T-helper 2 cell (primary cell): ENCODE measurements at places on chromosomes 2 and 18.

DNA sequence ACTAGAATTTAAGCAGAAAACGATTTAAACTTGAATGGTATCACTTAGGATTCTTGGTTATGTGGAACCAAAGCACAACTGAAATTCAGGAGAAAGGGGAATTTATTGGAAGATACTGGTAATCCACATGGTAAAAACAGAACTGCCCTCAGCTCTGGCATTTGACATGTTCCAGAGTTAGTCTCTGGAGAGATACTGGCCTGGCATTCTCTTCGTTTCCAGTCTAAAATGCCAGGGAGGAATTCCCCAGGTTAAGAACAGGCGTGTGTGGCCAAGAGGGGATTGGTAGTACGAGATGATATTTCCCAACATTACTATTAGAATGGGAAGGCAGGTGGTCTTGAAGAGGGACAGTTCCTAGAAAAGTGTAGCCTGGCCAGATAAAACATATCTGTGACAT, 68.5 kb upstream of the TXNDC2 start:
- no peak for DNase-seq

DNA sequence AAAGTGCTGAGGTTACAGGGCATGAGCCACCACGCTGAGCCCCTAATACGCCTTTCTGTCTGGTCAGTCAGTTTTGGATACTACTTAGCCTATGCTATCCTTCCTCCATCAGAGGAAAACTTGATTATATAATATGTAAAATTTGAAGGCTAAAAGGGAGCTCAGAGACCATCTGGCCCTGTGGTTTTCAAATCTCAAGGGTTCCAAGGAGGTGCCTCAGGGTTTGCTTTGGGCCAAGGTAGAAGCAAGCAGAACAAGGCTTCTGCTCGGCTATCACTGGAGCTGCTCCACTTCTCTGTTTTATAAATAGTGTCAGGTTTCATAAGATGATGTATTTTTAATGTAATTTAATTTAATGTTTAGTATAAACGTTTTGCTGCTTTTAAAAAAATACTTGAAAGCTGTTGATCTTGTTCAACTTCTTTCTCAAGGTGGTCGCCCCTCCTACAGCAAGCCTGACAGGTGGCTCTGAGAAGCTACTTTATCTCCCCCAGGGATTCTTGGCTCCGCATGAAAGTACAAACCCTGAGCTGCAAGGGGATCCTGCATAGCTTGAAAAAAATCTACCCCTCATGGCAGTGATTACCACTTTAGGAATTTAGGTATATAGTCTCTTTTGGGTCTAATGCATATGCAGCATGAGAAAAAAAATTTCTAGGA, 290.3 kb downstream of the CNTNAP5 start:
- DNase-seq: no peak

DNA sequence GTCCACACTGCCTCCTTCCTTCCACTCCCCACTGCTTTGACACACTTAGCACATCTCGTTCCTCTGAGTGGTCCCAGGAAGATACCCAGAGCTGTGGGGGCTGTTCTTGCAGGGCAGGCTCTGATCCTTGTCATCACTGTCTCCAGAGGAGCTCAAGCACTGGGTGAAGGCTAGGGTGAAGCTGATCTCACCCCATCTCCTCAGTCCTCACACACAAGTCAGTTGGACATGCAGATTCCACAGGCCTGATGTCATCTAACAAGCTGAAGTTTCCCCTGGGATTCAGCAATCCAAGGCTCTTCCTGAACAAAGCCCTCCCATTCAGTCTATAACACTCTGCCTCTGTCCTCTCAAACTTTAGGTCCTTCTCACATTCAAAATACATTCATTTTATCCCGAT, 90.6 kb upstream of the RAB6C start:
- no peak for DNase-seq

- no peak for DNase-seq
These were observed 10.4 kb upstream of the MAP3K2 start for GRCh38 chr2:127398239-127398590.

GRCh38 chr2:188456114-188456909, 164.6 kb downstream of the GULP1 start:
- no peak for DNase-seq
